ENCODE measurements at places on chromosomes 1 and 21.

DNA sequence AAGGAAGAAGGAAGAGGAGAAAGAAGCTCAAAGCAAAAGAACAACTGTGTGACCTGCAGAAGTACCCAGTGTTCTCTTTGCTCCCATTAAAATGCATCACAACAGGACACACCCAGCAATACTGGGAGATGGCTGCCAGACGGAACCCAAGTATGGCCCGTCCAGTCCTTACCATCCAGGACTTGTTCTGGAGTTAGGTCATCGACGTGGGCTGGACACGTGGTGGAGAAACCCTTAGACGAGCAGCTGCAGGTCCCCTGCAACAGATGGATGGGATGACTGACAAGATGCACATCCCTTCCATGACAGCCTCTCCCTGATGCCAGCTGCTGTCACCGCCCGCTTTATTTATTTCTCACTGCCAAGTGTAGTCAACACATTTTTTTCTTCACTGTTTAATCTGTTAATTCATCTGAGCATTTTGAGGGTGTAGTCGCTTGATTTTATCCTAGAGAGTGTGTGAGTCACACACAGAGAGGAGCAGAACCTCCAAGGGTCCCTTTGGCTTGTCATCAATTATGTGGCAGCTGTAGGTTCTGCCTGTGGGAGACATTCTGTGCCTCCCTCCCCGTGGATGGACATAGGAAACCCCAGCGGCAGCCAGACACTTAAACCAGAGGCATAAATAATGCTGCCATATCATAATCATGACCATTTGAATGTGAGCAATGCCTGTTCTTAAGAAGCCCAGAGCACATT is 80.9 kb downstream of the ABCA4 start:
- DNase-seq = no peak

- DNase-seq = no peak
Observed at GRCh38 chr1:113898241-113898814, 6.3 kb downstream of the AP4B1 start.

GRCh38 chr1:161185282-161185682 is 8.0 kb upstream of the B4GALT3 start:
- DNase-seq = no peak

DNA sequence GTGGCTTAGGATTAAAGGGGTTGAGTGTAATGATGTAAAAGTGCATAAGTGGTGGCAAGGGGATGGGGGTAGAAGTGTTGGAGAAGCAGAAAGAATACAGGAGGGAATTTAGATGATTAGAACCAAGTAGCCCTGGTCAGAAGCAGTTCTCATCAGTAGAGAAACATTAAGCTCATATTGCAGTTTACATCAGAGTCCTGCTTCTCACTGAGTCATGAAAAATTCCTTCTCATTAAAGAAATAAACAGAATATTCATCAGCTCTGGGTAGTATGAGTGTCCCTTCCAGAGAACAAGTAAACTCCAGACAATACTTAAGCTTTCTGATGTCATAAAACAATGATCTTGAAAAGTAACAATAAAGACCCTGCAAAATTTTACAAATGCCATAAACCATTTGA is 36.5 kb downstream of the LRRIQ3 start:
- DNase-seq = no peak

DNA sequence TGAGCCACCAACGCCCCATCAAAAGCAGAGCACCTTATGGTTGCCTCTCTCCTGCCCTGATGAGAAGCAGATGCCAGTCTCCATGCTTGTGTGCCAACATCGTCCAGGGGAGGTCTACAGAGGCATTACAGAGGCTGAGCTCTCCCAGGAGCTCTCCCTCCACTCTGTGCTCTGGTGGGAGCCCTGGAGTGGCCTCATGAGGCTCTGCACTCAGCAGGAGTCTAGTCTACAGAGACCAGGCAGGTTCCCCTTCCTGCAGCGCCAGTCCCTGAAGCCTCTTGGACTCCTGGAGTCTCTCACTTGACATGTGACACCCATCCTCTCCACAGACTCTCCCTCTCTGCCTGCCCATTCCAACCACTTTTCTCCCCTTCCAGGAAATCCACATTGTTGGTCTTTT is 3.4 kb downstream of the DCST1 start:
- no peak for DNase-seq

GRCh38 chr1:235102993-235103411 is 25.6 kb downstream of the TOMM20 start:
- DNase-seq = no peak
